Right lung (tissue), 10 donors: ENCODE measurements at places on chromosomes 5 and 9. TPM values are rescaled to one million over a fixed set of nuclear protein-coding genes. Genes with fewer than 3 reads are reported as not detected.

The RNF20 gene
- 58.9 TPM for polyA plus RNA-seq

The TMC1 gene
- 0.51 TPM for polyA plus RNA-seq

The PPIC gene
- polyA plus RNA-seq: 36.0 TPM

The PCA3 gene
- polyA plus RNA-seq: 0.41 TPM

The EQTN gene
- 0.44 TPM for polyA plus RNA-seq
